ENCODE measurements at places on chromosomes 7 and 10. TPM values are rescaled to one million over a fixed set of nuclear protein-coding genes. Genes with fewer than 3 reads are reported as not detected.

DNA sequence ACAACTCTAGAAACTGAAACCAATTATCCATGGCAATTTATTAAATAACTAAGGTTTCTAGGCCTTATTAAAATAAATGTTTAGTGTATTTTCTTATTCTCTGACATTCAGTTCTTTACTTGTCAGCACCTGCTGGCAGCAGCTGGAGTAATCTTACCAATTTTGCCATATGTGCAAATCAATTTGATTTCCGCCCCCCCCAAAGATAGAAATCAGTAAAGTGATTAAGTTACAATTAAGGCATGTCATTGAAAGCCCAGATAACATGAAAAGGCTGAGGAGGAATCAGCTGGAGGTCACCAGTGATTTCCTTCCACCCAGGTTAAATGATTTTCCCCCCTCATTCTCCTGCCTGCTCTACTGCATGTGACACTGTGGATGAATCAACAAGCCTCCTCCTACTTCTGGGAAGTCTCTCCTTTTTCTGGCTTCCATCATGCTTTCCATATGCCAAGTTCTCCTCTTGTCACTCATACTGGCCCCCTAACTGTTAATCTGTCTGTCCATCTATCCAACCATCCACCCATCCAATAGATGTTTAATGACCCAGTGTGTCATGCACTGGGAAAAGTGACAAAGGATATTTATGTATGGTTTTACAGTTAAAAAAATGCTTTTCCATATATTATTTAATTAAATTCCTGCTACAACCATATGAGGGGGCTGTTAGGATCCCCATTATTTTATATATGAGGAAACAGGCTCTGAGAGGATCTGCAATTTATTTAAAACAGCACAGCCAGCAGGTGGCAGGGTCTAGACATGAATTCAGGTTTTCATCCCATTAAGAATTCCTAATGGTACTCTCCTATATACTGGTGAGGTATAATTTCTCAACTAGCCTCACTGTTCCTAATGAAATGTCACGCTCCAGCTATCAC is 116.5 kb downstream of the ATXN7L1 start:
- DNase-seq: no peak

GRCh38 chr10:119449760-119450461 is 92.6 kb downstream of the RGS10 start:
- no peak for DNase-seq

DNA sequence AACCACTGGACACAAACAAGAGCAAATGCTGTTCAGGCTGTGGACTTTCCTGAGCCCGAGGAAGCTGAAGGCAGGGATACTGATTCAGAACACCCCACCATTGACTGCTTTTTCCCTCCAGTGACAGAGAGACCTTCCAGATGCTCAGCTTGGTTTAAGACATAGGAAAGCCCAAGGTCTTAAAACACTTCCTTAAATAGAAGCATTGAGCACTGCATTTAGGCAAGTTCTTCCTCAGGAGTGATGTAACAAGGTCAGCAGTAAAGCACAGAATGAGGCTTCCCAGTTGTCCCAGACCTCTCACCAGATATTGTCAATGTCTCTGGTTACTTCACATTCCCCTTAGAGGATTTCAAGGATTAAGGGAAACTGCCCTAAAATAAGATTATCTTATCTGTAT is 19.6 kb upstream of the CDCA7L start:
- DNase-seq: no peak

GRCh38 chr7:49091519-49091918 is 167.2 kb downstream of the CDC14C start:
- DNase-seq: no peak

- no peak for DNase-seq
Observed at GRCh38 chr10:70966646-70967553, 78.5 kb upstream of the PCBD1 start.

DNA sequence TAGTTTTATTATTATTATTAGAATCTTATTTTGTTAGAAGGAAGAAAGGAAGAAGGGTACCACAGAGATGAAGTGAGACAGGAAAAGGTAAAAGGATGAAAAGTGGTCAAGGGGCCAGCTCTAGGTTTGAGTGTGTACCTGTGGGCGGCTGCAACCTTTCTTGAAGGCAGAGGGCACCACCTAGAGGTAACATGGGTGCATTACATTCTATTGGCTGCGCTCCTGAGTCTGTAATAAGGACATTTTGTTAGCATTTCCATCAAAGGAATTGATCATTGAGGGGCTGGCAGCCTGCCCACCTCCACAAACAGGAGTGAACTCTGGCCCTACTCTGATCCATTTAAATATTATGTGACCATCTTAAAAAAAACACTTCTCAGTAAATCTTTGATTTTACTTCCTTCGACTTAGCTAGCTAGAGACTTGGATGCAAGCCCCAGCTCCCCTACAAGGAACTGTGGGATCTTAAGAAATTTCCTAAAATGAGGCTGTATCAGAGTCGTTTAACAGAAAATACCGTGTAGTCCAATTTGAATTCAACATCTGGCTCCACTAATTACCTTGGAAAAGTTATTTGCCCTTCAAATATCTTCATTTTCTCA is 610.4 kb downstream of the IPMK start:
- DNase-seq: no peak

DNA sequence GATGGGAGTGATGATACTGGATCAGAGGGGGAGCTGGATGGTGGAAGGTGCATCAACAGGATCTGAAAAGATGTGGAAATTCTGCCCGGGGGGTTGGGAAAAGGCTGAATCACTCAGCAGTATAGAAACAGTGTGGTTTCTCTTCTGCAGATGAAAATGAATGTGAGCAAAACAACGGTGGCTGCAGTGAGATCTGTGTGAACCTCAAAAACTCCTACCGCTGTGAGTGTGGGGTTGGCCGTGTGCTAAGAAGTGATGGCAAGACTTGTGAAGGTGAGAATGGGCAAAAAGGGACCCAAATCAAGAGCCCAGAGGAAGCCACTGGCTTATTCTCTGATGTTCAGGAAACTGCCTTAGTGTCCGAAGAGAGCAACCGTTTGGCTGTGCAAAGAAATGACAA is 12.9 kb downstream of the OIT3 start:
- no peak for DNase-seq

DNA sequence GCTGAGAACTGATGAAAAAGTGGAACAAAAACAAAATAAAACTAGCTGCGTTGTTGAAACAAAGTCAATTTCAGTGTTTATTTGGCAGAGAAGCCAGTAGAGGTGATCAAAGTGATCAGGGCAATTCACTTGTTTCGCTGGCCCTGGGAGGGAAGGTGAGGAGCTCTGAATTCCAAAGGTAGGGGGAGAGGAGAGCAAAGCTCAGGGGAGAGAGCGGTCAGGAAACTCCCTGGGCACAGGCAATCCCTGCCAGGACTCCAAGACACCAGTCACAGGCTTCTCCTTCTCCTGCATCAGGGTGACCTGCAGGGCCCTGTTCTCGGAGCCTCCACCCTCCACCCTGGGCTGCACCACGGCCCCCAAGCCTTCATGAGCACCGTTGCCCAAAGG is 6.8 kb upstream of the KIAA1217 start:
- DNase-seq: no peak

GRCh38 chr10:131901181-131901829 is 497 bp downstream of the PPP2R2D start:
- DNase-seq: peak; percentile 60

- DNase-seq: no peak
Observed at GRCh38 chr7:6178298-6179029, 94.0 kb downstream of the CYTH3 start.

GRCh38 chr10:28975891-28976531 is 298.7 kb downstream of the BAMBI start:
- DNase-seq: no peak

DNA sequence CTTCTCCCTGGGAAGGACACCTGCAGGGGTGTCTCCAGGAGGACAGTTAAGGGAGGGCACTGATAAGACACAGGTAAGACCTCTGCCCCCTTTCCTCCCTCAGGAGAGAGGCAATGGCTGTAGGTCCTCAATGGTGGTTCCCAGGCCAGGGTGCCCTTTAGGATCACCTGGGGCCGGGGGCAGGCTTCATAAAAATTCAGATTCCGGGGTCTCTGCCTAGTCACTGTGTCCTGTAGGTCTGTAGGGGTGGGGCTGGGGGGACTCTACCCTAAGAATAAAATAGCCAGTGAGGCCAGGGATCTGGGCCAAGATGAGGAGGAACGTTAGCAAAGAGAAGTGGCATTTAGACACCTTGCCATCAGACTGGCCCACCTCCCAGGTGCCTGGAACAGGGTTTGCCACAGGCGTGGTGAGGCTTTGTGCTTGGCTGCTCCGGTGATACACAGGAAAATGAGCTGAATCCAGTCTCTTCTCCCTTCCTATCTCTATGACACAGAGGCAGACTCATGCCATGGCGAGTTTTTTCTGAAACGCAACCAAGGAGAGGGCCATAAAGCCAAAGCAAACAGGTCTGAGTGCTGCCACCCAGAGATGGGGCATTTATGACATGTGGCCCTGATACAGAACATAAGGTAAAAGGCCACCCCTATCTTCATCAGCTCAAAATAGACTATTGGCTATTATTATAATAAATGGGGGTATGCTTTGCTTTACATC is 52.6 kb downstream of the SH3PXD2A start:
- no peak for DNase-seq

- no peak for DNase-seq
Observed at GRCh38 chr7:1981878-1982230, 250.9 kb downstream of the MAD1L1 start.

GRCh38 chr7:92498557-92498956 is 20.8 kb upstream of the ERVW-1 start:
- no peak for DNase-seq

The NKX2-3 gene
- total RNA-seq: not detected

The TAC1 gene
- total RNA-seq: not detected

The DUSP5 gene
- total RNA-seq: 23.0 TPM

The NME8 gene
- not detected for total RNA-seq

The PSTK gene
- 6.1 TPM for total RNA-seq

The FRMD4A gene
- 0.41 TPM for total RNA-seq

The CYP3A5 gene
- 0.41 TPM for total RNA-seq
